Astrocyte of the spinal cord (primary cell): ENCODE measurements at places on chromosomes 3 and 15.

DNA sequence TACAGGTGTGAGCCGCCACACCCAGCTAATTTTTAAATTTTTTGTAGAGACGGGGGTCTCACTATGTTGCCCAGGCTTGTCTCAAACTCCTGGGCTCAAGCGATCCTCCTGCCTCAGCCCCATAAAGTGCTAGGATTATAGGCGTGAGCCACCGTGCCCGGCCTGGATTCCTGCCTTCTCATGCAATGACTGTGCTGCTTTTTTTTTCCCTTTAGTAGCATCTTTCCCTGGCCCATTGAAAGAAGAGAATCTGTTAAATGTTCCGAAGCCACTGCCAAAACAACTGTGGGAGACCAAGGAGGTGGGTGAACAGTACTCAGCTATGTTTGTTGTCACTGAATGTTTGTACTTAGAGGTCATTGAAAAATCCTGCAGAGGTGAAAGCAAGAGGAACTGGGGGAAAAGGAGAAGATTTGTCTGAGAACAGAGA, 88.0 kb downstream of the CRTC3 start:
- peak; percentile 40 for DNase-seq

GRCh38 chr3:18442756-18443664, 17.9 kb upstream of the SATB1 start:
- no peak for DNase-seq

DNA sequence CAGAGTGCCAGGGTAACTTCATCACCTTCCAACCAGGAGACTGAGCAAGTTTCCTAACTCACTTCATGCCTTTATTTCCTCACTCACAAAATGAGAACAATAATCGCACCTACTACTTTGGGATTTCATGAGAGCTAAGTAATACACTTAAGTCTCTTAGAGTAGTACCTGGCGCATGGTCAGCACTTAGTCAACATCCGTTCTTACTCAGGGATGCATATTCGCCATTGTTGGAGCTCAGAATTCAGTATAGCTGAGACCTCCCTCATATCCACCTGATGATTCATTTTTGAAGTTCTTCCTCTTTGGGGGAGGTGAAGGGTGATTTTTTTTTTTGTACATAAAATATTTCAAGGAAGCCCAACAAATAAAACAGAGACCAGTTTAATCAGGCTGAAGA, 188.2 kb downstream of the AGBL1 start:
- no peak for DNase-seq

GRCh38 chr3:128735287-128735686, 9.3 kb downstream of the RAB7A start:
- DNase-seq, result no peak

DNA sequence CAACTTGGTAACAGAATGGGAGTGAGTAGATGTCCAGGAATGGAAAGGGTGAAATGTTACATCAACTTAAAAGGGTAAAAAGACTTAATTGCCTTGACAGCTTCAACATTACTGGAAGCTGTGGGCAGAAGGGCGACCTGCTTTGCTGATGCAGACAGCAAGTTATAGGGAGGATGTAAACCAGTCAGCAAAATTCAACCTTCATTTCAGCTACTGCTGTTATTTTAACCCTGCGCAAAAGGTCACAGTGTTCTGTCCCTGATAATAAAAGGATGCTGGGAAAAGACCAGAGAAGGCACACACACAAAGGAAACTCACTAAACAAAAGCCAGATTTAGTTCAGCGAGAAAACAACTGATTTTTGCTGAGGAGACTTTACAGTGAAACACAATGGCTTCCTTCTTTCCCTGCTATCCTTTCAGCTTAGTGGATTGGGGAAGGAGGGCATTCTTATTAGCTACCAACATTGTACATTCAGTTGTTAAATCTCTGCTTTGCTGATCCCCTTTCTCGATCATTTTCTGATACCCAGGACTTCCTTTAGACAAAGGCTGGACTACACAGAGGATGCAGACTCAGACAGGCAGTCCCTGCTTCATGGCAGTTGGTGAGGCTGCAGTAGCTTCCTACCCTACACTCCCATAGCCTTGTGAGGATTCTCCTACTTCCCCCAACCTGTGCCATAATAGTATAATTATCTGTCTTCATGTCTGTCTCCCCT, 62.0 kb downstream of the P3H2 start:
- peak; percentile 85 for DNase-seq

- DNase-seq, result peak; percentile 17
Observed at GRCh38 chr3:133895208-133896001, at the start of gene RAB6B. TSS of gene RAB6B (minus strand) at chr3:133895882. CDS start at chr3:133895466, 416 bp downstream.

DNA sequence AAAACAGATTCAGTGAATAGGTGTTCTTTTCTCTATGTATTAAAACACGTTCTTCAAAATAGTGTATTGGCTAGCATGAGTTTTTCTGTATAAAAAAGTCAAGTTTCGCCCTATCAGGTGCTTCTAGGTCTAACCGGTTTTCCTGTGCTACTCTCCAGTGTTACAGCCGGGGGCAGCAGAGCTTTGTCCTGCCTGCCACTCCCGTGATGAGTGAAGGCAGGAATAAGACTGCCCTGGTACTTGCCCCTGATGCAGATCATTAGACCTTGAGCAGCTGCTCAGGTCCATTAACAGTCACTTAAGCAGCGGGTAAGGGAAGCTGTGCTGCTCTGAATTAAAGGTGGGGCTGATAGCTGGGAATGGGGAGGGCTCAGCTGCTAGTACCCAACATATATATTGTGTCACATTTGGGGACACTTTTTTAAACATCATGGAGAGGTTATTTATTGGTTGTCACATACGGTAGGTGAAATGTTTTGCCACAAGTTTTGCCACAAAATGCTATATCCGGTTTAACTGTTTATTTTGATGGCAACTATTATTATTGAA, 1.3 kb upstream of the UNC13C start:
- DNase-seq, result no peak

GRCh38 chr3:157027861-157028745, 131.8 kb downstream of the CCNL1 start:
- no peak for DNase-seq

DNA sequence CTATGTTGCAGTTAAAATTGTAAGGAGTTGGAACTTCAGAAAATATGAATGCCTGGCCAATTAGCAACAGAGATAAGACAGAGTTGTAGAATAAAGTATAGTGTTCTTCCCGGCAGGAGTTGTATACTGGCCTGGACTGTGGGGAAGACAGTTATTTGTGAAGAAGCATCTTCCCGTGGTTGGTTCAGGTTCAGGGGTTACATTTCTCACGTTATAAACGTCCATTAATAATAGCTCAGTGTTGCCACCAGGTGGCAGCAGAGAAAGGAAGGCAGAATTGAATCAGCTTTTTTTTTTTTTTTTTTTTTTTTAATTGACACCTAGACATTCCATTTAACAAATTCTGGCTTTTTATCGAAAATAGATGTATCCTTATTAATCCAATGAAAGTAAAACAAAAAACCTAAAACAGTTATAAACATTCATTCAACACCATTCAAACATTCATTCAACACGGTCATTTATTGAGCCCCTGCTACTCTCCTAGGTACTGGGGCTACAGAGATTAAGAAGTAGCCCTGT, 66.4 kb upstream of the NR2E3 start:
- DNase-seq, result peak; percentile 56

GRCh38 chr3:182349051-182349450, 444.3 kb upstream of the ATP11B start:
- DNase-seq, result no peak

DNA sequence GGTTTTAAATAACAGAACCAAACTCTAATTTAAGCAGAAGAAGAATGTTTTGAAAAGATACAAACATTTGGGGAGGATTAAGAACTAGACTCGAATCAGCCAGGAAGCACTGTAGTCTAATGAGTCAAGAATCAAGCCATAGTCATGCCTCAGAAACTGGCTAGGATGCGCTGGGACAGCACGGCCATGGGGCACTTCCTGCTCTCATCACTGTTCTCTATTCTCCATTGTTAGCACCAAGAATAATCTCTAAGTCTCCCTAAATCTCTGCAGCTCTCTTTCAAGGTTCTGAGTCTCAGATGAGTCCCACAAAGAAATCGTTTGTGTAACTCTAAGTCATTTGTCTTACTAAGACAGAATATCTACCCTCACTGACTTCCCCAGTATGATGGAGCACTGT, 399.0 kb upstream of the KCNMB2 start:
- no peak for DNase-seq

GRCh38 chr3:145182196-145182911, 978.6 kb downstream of the PLOD2 start:
- DNase-seq, result peak; percentile 21

DNA sequence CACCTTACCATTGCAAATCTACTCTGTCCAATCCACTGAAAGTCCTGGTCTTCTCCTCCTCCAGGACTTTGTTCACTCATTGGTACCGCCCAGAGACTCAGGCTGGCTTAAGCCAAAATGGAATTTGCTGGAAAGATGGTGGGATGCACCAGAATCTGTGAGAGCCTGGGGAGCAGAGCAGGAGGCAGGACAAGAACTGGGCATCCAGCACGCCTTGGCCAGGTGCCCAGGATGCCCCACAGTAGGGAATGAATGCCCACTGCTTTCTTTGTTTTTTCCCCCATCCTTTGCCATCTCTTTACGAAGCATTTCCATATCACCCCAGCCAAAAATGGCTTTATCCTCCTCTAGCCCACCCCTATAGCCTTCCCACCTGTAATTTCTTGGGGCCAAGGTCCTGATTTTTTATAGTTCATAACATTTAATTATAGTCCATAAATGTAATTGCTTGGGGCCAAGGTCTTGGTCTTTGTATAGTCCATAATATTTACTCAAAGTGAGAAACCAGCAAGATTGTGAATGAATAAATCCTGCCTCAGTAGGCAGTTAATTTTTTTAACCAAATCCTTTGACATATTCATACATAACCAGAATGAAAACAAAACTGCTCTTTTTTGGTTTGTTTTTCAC, 23.3 kb upstream of the IREB2 start:
- DNase-seq, result no peak

DNA sequence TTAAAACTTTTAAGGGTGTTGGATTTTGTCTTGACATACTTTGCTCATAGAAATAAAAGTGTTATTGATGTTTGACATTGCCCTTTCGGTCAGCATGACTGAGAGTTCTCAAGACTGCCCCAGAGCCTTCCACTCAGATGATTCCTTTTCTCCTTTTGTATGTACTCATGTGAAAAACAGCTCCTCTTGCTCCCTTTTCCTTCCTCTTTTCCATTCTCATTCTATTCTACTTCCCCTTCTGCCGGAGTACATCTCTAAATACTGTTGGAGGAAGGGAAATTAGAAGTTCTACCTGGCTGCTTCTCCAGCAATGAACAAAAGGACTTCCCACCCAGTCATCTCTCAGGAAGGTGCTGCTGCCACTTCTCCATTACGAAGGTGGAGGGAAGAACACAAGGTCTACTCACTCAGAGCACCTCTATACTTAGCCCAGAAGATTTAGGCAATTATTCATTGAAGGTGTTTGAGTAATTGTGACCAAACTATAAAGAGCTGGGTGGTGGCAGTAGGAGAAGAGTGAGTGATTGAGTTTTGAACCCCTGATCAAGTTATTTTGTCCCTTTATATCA, 163.8 kb upstream of the MBNL1 start:
- no peak for DNase-seq

GRCh38 chr3:119395923-119396358, 67.5 kb downstream of the TMEM39A start:
- no peak for DNase-seq

- DNase-seq, result no peak
Observed at GRCh38 chr3:11085093-11085840, 69.0 kb upstream of the HRH1 start.

DNA sequence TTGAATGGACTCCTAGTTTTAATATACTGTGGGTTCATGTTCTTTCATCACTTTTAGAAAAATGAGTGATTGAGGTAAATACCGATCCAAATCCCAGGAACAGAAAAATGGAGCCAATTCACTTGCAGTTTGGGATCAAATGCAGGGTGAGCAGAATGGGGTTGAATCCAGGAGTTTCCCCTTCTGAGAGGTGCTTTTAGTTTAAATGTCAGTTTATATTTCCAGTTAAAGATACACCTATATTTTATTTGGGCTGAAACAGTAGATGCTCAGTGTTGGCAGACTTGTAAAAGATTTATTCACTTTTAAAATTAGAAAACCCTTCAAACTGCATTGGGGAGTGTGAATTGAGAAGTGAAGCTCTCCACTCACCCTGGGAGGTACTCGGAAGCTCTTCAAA, 2.6 kb downstream of the TRIM71 start:
- DNase-seq, result no peak

DNA sequence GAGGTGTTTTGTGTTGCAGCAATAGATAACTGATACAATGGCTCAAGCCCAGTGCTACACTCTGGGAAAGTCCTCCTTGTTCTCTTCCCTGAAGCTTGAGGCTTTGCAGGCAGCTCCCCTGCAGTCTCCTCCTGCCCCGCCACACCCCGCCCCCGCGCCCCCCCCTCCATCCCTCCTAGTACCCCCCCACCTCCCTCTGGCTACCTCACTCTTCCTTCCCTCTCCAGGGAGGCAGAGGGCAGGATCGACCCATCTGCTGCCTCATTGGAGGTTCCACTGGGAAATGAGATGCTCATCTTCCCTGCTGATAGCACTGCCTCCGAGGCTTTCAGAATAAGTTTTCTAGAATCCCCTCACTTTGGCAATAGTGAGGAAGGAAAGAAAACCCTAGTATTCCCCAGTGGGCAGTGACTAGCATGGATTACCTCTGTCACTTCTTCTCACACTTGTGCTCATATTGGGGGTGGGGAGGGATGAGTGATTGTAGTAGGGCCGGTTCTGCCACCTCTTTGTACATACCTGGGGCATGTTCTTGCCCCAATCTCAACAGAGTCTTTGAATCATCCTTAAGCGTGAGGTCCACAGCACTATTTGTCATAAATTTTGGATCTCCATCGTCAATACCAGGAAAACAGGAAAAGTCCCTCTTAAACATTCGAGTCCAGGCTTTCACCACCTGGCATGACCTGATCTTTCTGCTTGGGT, 16.3 kb upstream of the RAB7A start:
- DNase-seq, result no peak

DNA sequence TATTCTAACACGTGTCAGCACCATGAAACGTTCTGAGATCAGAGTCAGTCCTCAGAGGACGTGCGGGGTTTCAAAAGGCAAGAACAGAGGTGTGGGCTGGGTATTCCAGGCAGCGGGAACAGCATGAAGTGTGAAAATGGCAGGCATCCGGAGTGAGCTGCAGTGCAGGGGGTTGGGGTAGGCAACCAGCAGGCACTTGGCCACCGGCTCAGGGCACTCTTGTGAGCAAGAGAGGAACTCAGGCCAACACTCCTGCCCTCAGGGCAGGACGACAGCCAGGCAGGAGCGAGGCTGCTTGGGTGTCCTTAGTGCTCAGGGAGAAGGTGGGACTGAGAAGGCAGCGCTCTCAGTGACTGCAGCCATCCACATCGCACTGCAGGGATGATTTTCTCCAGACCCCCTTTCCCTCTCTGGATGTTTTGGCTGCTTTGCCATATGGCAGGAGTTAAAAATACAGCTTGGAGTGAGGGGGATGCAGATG, 151.1 kb downstream of the NUP210 start:
- DNase-seq, result no peak

GRCh38 chr3:48561045-48561736, 2.4 kb downstream of the UCN2 start:
- peak; percentile 69 for DNase-seq

GRCh38 chr15:37053166-37053565, 47.2 kb downstream of the MEIS2 start:
- DNase-seq, result peak; percentile 63

DNA sequence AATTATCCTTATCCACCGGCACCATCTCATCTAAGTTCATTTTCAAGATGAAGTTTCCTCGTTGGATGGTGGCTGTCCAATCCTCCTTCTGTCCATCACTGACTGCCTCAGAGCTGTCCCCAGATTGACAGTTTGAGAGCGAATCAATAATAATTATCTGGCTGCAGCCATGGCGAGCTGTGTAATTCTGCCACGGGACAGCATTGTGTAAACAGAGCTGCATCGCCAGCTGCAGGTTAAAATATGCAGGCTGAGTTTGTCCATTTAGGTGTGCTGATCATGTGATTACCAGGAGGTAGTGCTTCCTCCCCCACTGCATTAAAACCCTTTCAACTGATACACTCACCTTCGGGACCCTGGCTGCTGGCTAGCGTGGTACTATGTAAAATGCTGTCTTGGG, 461.9 kb upstream of the ONECUT1 start:
- no peak for DNase-seq
